T-helper 1 cell (primary cell): ENCODE measurements at places on chromosomes 7 and 10.

GRCh38 chr10:98259606-98260315, 8.2 kb downstream of the LOXL4 start:
- DNase-seq: no peak

- DNase-seq: no peak
Observed at GRCh38 chr10:76403912-76404311, 972.5 kb downstream of the LRMDA start.

- DNase-seq: no peak
Observed at GRCh38 chr7:107712896-107713295, 31.0 kb upstream of the CBLL1 start.

DNA sequence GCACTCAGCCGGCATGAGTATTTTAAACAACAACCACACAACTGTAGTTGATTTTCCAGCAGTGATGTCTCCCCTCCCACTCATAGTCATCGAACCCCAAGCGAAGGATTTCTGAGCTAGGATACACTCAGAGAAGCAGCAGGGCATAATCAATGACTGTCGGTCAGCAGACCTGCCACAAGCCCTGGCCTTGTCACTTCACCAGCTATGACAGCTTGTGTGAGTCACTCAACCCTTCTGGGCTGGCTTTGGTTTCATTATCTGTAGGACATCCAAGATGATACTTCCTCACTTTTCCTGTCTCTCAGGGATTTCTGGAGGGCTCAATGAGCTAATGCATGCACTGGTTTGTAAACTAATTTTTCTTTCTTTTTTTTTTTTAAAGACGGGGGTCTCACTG, 22.0 kb upstream of the UBE3C start:
- DNase-seq: no peak

GRCh38 chr10:96089116-96089515, 41.0 kb upstream of the ZNF518A start:
- no peak for DNase-seq

DNA sequence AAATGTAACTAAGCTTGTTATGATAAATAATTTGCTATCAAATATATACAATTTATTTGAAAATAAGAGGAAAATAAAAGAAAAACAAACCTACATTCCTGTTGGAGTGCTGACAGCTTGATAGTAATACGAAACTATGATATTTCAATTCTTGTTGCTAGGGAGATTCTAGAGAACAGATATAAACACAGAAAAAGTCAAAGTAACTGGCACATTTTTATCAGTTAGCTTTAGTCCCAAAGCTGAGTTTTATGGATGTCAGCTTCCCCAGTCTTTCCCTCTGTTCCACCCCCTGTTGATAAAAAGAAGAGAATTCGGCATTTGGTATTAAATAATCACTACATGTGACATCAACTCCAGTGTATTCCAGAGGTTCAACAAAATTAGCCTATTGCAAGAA, 1134.0 kb downstream of the XPNPEP1 start:
- DNase-seq: no peak

DNA sequence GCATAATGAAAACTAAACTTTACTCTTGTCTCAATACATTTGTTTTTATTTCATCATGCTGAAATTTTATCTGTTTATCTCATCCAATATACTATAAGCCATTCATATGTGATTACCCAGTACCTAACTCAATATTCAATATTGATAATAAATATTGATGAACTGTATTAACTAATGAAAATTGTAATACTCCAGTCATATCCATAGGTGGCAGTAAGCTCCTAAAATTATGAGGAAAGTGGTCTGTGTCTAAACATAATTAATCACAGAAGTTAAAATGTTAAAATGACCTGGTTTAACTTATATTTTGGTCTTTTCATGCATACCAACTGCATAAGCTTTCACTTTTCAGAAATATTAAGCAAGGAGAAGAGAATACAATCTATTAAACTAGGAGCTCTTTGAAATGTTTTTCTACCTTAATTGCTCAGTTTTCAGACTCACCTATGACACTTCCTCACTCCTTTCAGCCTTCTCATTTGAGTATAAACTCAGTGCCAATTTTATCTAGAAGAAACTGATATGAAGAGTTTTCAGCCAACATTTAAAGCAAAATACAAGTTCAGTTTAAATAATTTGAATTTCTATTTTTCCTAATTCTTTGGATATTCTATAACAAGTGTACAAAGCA, 30.5 kb upstream of the VWDE start:
- no peak for DNase-seq

GRCh38 chr7:134184767-134185166, 57.6 kb downstream of the LRGUK start:
- no peak for DNase-seq

GRCh38 chr7:75638594-75639070, 100.1 kb downstream of the HIP1 start:
- no peak for DNase-seq

DNA sequence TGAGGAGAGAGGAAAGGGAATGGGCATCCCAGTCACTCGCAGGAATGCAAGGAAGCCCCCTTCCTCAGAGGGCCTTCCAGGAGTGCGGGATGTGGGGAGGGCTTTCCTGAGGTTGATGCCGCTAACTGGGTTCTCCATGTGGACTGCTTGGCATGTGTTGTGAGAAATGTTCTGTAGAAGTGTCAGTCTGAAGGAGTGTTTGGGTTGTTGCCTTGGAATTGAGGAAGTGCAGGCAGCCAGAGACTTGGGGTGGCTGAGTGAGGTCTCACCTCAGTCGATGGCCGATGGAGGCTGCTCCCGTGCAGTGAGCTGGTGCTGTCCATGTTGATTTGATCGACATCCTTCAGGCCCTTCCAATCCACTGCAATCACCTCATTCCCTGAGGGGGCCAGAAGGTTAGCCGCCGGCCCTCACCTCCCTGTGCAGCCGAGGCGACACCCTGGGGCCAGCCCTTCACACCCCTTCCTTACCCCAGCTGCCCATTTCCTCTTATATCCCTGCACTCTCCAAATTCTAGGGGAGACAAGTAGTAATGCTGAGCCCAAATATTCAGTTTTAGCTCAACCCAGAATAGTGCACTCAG, 2.7 kb downstream of the FAM131B start:
- no peak for DNase-seq

- no peak for DNase-seq
Observed at GRCh38 chr7:154942691-154943090, 60.2 kb downstream of the PAXIP1 start.

- DNase-seq: no peak
Observed at GRCh38 chr7:142882338-142882678, 3.2 kb downstream of the TRPV6 start.

DNA sequence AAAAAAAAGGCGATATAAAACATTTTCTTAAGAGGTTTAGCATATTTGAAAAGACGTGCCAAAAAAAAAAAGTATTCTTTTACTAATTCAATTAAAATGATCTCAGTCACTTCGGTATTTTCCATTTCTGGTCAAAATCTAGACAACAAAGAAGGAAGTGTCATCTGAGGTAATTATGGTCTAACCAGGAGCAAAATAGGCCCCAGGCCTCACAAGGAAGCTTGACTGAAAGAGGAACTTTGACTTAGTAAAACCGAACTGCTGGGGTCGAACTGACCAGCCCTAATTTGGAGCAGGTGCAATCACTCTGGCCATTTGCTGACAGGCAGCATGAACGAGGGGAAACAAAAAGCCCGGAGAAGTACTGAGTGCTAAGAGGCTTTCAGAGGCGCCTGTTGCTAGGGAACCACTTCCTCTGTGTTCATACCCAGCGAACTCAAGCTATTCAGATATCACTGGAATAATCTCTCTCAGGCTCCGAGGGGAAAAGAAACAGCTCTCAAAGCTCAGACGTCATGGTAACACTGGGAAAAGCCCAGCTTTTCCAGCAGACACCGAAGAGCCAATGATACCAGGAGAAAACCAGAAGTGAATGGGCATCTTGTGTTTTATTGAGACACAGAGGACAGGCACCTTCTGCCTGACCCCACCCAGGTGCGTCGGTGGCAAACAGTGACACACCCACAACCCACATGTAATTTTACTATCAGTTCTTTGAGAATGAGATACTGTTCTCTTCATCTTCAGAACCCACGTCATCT, 126.5 kb downstream of the FAM107B start:
- DNase-seq: peak; percentile 68

GRCh38 chr10:76982671-76983070, 654.9 kb downstream of the KCNMA1 start:
- DNase-seq: no peak

- DNase-seq: no peak
Observed at GRCh38 chr10:14329746-14330173, 964 bp downstream of the FRMD4A start.

GRCh38 chr10:58326967-58327381, 7.8 kb upstream of the UBE2D1 start:
- no peak for DNase-seq

GRCh38 chr10:15841696-15842095, 18.6 kb downstream of the MINDY3 start:
- DNase-seq: no peak

DNA sequence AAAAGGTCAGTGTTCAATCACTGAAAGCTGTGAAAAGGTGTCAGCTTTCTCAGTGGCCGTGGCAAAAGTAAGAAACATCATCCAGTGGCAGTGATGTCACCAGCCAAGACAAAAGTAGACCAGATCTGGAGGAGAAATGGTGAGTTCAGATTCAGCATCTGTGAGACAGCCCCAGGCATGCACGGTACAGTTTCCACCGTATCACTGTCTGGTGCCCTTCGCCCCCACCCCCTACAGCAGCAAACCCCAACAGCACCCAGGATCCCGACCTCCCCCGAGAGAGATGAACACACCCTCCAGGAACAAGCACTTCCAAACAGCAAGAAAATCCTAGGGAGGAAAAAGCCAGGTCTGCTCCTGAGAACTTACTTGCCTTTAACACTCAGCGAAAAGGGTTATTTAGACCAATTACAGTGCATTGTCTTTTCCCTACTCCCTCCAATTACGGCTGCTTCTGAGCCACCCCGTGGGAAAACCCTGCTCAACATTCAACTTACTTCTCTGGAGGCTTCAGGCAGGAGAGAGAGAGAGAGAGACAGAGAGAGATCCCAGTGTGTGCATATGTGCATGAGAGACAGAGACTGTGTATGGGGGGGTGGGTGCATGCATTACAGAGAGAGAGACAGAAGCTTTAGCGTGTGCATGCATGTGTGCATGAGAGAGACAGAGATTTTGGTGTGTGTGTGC, 189.6 kb downstream of the GRID1 start:
- DNase-seq: no peak

DNA sequence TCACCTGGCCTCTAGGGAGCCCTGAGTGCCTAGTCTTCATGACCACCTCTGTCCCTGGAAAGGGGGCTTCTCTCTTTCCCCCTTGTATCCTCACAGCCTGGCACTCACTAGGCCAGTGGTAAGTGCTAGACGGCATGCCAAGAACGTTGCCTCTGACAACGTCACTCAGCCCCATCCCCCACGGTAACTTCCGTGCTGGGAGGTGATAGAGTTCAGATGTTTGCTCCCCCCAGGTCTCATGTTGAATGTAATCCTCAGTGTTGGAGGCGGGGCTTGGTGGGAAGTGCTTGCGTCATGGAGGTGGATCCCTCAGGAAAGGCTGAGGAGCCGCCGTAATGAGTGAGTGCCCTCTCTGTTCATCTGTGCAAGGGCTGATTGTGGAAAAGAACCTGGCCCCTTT, 343.3 kb upstream of the MKI67 start:
- no peak for DNase-seq

- no peak for DNase-seq
Observed at GRCh38 chr10:82191653-82192052, 316.7 kb downstream of the NRG3 start.

- DNase-seq: no peak
Observed at GRCh38 chr10:109934958-109935793, 11.9 kb upstream of the XPNPEP1 start.

DNA sequence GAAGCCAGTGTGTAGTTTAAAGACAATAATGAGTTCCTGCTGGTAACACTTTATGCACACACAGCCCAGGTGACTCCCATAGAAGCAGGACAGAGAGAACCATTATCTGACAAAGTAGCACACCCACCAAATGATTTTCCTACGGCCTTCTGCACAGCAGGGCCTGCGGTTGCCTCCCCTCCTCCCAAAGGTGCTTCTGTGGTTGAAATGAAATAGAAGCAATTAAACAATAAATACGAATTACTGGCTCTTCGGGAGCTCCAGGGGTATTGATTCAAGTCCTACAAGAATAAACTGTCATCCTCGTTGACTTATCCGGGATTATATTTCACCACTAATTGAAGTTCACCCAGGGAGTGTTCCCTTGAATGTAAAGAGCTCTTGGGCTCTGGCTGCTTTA, 172.1 kb downstream of the ACTR3B start:
- DNase-seq: no peak

DNA sequence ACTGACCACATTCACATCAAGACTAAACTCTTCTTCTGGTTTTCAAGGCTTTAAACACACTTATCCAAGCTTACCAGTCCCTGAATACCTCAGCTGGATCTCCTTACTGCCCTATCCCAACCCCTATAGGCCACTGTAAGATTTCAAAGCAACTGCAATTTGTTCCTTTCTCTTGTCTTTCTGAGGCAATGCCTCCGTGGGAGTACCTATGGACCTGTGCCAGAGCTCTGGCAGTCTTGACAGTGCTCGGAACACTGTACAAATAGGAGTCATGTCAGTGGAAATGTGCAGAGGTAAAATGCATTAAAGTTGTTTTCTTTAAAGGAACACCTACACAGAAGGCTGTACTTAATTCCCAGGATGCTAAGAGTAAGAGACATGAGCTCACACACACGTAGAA, 124.7 kb downstream of the CNOT4 start:
- no peak for DNase-seq

DNA sequence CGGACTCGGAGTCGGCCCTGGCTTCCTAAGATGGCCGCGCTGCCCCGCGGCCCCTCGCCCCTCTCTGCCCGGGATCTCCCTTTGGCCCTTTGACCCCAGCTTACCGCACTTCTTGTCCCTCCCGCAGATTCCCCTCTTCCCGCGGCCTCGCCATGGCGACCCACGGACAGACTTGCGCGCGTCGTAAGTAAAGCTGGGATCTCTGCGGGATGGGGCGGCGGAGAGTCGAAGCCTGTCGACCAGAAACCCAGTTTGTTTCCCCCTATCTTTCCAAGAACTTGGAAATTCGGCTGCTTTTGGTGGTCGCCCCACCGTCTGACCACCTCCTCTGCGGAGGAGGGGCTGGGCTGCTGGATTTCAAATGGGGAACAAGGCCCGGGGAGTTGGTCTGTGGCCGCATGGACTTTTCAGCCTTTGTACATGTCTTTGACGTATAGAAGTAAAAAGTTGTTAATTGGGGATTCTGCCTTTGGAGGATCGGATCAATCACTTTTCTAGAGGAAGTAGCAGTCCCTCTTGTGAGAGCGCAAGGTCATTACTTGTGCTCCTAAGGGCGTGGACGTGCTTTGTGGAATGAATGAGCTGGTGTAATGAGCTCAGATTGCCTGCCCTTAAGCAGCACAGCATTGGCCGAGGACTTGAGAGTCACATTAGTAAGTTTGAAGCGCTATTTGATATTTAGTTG, 553 bp downstream of the VDAC2 start:
- DNase-seq: peak; percentile 40

DNA sequence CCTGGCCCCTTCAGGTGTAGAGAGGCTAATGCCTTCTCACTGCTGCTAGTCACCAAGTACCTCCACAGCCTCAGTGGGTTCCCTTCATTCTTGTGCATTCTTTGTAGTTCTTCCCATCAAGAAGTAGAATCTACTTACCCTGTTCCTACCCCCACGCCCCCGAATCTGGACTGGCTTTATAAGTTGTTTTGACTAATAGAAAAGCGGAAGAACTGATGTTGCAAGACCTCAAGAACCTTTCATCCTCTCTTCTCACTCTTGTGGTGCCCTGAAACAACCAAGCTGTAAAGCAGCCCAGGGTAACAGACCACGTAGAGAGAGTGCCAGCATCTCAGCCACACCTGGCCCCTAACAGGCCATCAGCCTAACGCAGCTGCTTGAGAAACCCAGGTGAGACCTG, 23.2 kb upstream of the LAMB1 start:
- no peak for DNase-seq
